ENCODE measurements at places on chromosomes 3 and 15. TPM values are rescaled to one million over a fixed set of nuclear protein-coding genes. Genes with fewer than 3 reads are reported as not detected.

DNA sequence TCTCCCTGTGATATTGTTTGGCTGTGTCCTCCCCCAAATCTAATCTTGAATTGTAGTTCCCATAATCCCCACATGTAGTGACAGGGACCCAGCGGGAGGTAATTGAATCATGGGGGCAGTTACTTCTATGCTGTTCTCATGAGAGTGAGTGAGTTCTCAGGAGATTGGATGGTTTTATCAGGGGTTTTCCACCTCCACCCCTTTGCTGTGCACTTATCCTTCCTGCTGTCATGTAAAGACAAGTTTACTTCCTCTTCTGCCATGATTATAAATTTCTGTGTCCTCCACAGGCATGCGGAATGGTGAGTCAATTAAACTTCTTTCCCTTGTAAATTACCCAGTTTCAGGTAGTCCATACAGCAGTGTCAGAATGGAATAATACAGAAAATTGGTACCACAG lies 24.7 kb downstream of the TUSC7 start:
- H3K4me3 ChIP-seq = no peak overlapping the region
- H3K27ac ChIP-seq = no peak overlapping the region
- no peaks in the 10 kb centered on the region for H3K36me3 ChIP-seq
- no peaks in the 10 kb centered on the region for H3K4me1 ChIP-seq

GRCh38 chr3:170802164-170803151 lies 67.5 kb downstream of the RPL22L1 start:
- H3K4me3 ChIP-seq = no peak overlapping the region
- no peaks in the 10 kb centered on the region for H3K27me3 ChIP-seq
- H3K36me3 ChIP-seq = no peaks in the 10 kb centered on the region
- no peak overlapping the region for H3K27ac ChIP-seq
- no peak for DNase-seq

- H3K36me3 ChIP-seq = no peaks in the 10 kb centered on the region
- H3K27me3 ChIP-seq = no peaks in the 10 kb centered on the region
- no peak overlapping the region for H3K4me3 ChIP-seq
- no peaks in the 10 kb centered on the region for H3K4me1 ChIP-seq
- no peak for DNase-seq
These were observed 73.1 kb upstream of the BHLHE40 start for GRCh38 chr3:4906107-4906621.

DNA sequence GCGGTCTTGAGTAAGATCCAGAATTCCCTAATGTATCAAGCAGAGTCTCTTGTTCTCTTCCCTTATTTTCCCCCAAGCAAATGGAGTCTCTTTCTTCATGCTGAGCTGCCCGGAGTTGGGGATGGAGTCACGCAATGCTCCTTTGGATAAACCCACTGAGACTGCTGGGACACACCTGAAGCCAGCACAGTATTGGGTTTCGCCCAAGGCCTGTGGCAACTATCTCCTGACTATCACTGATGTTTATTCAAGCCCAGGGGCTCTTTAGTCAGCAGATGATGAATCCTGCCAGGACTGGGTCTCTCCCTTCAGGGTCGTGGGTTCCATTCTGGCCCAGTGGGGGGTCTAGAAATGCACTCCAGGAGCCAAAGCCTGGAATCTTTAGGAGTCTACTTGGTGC lies 11.3 kb downstream of the USF3 start:
- H3K4me3 ChIP-seq = no peak overlapping the region
- no peaks in the 10 kb centered on the region for H3K27me3 ChIP-seq
- H3K36me3 ChIP-seq = no peaks in the 10 kb centered on the region
- no peak for DNase-seq

GRCh38 chr3:14425581-14426304 lies 23.3 kb downstream of the SLC6A6 start:
- no peaks in the 10 kb centered on the region for H3K27me3 ChIP-seq
- H3K4me1 ChIP-seq = no peaks in the 10 kb centered on the region
- no peak for DNase-seq

- no peak for DNase-seq
- no peaks in the 10 kb centered on the region for H3K27me3 ChIP-seq
- no peaks in the 10 kb centered on the region for H3K4me1 ChIP-seq
- no peak overlapping the region for H3K4me3 ChIP-seq
These were observed 7.1 kb downstream of the CSPG5 start for GRCh38 chr3:47571391-47572175.

DNA sequence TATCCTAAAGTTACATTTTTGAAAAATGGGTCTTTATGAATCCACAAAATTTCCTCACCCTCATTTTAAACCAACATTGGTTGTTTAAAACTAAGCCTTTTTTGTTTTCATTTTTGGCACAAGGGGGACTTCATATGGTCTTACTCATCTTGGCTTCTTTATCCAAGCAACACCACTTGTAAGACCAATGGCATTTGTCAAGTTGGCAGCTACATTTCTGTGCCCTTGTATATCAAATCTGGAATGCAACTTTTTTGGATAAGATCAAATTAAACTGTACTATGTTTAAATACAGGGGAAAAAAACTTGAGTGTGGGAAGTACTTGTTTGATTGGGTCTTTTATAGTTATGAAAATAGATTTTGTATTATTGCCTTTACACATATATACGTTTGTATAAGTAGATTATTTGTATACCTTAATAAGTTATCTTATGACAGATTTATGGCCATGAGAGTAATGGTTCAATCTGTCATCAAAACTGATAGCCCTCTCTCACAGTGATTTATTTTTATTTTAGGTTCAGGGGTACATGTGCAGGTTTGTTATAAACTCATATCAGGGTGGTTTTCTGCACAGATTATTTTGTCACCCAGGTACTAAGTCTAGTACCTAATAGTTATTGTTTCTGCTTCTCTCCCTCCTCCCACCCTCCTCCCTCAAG lies 43.4 kb downstream of the GPR160 start:
- H3K4me1 ChIP-seq = no peaks in the 10 kb centered on the region
- H3K36me3 ChIP-seq = peaks cover 11% of the 10 kb centered on the region
- DNase-seq = no peak
- H3K4me3 ChIP-seq = no peak overlapping the region

DNA sequence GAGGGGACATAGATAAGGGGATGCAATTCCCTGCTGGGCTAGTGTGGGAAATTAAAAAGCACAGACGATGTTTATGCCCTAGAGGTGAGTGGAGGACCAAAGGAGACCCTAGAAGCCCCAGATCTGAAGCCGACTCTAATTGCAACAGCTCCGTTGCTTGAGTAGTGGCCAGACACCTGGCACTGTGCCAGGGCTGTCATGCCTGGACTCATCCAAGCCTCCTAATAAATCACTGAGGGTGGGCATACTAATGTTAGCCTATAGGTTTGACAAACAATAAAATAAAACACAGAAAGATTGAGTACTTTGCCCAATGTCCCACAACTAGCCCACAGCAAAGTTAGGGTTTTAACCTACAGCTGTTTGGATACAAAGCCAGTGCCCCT lies 25.4 kb upstream of the MRPS22 start:
- DNase-seq = no peak
- no peak overlapping the region for H3K4me3 ChIP-seq
- no peaks in the 10 kb centered on the region for H3K4me1 ChIP-seq

DNA sequence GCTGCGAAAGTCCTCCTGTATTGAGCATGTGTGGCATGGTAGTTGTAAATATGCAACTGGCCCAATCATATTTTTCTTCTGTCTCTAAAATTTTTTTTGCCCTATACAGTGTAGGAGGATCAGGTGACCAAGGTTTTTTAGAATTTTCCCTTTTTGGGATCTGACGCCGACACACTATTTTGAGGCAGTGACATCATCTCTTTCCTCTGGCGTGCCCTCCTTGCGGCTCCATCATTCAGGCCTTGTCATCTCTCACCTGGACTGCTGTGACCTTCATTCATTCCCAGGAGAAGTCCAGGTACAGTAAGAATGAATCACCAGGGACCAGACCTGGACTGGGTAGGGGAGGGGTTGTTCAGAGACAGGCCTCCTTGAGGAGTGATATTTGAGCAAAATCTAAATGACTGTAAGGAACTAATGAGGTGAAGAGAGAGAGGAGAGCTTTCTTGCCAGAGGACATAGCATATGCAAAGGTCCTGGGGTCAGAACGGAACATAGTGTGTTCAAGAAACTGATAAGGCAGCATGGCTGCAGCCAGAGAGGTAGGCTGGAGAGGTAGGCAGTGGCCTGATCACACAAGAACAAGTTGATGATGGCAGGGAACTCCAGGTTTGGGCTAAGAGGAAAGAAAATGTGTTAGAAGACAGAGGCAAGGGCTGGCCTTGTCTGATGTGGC lies 38.7 kb downstream of the ARNT2 start:
- no peak for DNase-seq
- no peak overlapping the region for H3K4me3 ChIP-seq
- no peaks in the 10 kb centered on the region for H3K36me3 ChIP-seq
- H3K27ac ChIP-seq = no peak overlapping the region

- H3K27me3 ChIP-seq = no peaks in the 10 kb centered on the region
- no peak overlapping the region for H3K27ac ChIP-seq
- H3K4me3 ChIP-seq = no peak overlapping the region
- DNase-seq = no peak
These were observed 232.6 kb downstream of the GAP43 start for GRCh38 chr3:115855911-115856310.

DNA sequence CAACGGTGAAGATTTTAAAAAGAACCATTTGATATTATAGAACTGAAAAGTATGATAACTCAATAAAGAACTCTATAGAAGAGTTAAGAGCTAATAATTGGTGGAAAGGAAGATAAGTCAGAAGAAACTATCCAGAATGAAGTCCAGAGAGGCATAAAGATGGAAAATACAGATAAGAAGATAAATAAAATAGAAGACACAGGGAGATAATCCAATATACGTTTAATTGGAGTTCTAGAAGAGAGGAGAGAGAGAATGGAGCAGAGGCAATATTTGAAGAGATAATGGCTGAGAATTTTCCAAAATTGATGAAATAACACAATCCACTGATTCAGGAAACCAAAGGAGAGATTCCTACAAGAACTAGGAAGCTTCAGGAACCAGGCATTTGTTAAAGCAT lies 49.8 kb upstream of the EPHB3 start:
- H3K27ac ChIP-seq = no peak overlapping the region
- no peak overlapping the region for H3K4me3 ChIP-seq
- no peak for DNase-seq
- H3K36me3 ChIP-seq = no peaks in the 10 kb centered on the region
- H3K27me3 ChIP-seq = peaks cover 6% of the 10 kb centered on the region

DNA sequence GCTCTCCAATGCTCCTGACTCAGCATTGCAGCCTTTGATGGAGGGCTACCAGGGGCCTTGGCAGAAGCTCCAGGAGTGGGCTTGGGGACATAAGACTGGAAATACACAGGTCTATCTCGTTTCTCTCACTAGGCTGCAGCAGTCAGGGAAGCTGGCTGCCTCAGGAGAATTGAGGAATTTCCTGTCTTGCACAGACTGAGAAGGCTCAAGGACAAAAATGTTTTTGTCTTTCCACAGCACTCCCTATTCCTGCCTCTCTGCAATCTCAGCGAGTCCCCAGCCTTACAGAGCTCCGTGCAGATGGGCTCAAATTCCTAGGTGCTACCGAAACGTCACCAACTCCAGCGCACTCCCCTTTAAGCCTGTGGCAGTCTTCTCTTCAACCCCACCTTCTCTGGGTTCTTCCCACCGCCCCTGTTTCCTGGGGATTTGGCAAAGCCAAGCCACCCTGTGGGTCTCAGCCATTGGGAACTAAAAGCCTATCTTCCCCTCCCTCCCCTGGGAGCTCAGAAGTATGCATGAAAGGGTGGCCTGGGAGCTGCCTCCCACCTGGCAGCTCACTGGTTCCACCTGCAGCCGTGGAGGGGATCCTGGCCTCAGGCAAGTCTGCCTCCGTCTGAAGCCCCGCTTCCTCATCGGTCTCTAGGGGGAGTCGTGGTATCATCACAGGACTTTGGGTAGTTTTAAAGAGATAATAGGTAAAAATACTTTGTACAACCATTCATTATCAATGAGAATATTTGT lies 322.6 kb upstream of the FRG2C start:
- no peak overlapping the region for H3K27ac ChIP-seq
- no peak overlapping the region for H3K4me3 ChIP-seq
- H3K4me1 ChIP-seq = peaks cover 12% of the 10 kb centered on the region
- H3K36me3 ChIP-seq = no peaks in the 10 kb centered on the region
- H3K27me3 ChIP-seq = no peaks in the 10 kb centered on the region
- no peak for DNase-seq

DNA sequence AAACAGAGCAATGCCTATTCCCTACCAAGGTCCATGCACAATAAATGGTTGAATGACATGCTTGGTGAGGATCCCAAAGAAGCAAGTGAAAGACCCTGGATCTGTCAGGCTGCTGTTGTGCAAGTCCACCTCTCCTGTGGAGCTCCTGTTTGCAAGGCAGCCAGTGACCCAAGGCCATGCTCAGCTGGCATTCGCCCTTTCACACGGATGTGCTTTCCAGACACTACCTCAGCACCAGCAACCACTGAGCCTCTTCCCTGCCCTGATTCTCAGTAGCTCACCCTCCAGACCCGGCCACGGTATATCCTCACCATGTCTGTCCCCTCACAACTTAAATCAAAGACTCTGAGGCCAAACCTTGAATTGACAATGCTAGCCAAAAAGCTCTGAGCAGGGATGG lies 23.3 kb downstream of the WWTR1 start:
- no peaks in the 10 kb centered on the region for H3K36me3 ChIP-seq
- H3K4me1 ChIP-seq = no peaks in the 10 kb centered on the region
- H3K27ac ChIP-seq = peak overlapping the region; percentile 8
- no peak for DNase-seq
- no peak overlapping the region for H3K4me3 ChIP-seq
- no peaks in the 10 kb centered on the region for H3K27me3 ChIP-seq

DNA sequence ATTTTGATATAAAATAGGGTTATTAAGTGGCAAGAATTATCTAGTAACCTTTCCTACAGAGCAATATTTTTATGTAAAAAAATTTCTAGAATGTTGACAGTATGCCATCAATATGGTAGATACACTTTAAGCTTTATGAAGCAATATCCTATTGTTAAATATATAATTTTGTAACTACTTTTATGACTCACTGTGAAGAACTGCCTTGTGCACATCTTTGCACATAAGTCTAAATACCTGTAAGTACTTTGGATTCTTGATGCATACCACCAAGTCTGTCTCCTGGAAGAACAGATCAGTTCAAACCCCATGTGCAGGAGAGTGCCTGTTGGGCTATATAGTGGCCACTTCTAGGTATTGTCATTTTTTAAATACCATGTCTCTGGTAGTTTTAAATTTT lies 205.7 kb upstream of the EIF1B start:
- H3K4me1 ChIP-seq = no peaks in the 10 kb centered on the region
- no peak overlapping the region for H3K27ac ChIP-seq
- no peaks in the 10 kb centered on the region for H3K36me3 ChIP-seq
- H3K27me3 ChIP-seq = no peaks in the 10 kb centered on the region
- DNase-seq = no peak
- H3K4me3 ChIP-seq = no peak overlapping the region

CCDC39 gene
- total RNA-seq = not detected

CSK gene
- total RNA-seq = 25.6 TPM

SI gene
- total RNA-seq = not detected

SERPINI2 gene
- not detected for total RNA-seq

WDR49 gene
- total RNA-seq = 5.5 TPM
